ENCODE measurements at places on chromosomes 16 and 17.

- DNase-seq: no peak
These were observed 14.4 kb downstream of the HSD17B2 start for GRCh38 chr16:82049484-82049883.

DNA sequence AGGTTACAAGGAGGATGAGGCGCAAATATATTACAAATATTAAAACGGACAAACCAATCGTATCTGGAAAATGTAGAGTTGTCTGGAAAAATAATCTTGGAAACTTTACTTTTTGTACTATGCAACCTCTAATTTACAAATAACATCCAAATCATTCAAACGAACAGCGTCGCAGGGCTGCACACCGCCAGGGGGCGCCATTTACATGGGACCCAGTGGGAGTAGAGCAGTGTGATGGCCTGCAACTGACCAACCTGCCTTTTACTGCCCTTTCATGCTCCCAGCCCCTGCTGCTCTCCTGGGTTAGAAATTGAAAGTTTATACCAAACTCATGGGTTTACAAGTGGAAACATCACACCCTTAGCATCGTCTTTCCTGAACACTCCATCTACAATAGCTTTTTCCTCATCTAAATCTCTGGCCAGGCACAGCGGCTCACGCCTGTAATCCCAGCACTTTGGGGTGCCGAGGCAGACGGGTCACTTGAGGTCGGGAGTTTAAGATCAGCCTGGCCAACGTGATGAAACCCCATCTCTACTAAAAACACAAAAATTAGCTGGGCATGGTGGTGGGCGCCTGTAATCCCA is 10.0 kb downstream of the PITPNC1 start:
- peak; percentile 65 for DNase-seq

DNA sequence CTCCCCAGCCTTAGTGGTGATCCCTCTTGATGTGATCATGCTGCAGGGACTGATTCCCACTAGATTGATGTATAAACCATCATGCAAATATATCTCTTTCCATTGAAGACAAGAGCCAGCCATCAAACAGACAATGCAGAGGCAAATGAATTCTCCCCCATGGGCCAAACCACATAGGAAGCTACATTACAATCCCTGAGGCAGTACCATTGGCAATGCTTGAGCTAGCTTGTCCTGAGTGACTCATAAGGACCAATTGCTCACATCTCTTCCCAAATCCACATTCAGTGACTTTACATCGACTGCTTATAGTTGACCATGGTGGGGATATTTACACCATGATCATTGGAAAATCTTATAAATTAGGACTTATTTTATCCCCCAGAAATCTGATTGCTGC is 242.2 kb downstream of the SHISA9 start:
- no peak for DNase-seq

- no peak for DNase-seq
These were observed 107.1 kb downstream of the SNX29 start for GRCh38 chr16:12083631-12084030.

DNA sequence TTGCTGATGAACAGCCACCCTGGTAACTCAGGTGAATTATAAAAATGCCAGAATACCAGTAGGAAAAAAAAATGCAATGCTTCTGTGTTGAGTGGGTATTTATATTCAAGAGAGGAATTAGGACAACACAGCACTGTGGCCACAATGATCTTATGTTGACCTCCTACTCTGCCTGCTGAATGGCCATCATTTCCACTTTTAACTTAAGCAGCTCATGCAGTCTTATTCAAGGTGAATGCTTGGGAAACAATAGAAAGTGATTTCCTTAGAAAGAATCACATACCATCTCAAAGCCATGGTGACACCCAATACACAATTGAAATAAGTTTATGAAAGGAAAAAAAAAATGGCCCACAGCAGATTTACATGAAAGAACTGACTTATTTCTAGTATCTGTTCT is 224.0 kb downstream of the CDH8 start:
- no peak for DNase-seq

DNA sequence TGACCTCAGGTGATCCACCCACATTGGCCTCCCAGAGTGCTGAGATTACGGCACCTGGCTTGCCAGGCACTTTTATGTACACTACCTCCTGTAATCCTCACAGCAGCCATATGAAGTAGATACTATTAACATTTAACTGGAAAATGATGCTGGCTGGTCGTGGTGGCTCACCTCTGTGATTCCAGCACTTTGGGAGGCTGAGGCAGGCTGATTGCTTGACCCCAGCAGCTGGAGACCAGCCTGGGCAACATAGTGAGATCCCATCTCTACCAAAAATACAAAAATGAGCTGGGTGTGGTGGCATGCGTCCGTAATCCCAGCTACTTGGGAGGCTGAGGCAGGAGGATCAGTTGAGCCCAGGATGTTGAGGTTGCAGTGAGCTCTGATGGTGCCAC is 2.0 kb upstream of the MAPK3 start:
- no peak for DNase-seq

GRCh38 chr16:67845291-67846062 is 1.3 kb upstream of the NUTF2 start:
- no peak for DNase-seq

GRCh38 chr16:31127182-31127581 is 8.3 kb downstream of the PRSS8 start:
- DNase-seq: no peak

GRCh38 chr17:80382956-80383355 is 32.0 kb upstream of the ENDOV start:
- no peak for DNase-seq

DNA sequence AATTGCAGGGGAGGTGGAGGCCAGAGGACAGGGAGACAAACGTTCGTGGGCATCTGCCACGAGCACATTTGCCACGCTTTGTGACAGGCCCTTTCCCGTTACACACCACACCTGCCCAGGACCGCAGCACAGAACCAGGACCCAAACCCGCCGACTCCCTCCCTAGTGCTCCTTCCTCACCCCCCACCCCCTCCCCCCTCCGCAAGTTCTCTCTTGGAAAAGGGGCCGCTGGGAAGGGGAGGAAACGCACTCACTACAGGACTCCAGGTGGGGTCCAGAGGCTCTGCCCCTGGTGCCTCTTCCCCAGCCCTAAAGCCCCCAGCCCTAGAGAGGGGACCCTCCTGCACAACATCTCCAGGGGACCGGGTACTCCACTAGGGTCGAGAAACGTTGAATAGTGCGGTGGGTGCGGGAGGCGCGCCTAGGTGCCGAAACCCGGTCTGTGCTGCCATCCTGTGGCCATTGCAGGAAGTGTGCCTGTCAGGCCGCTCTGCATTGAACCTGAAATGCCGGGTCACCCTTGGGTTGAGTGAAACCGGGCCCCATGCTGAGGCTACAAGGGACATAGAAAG is 21.9 kb upstream of the EIF1 start:
- DNase-seq: peak; percentile 86

- no peak for DNase-seq
These were observed 718 bp downstream of the SAT2 start for GRCh38 chr17:7626956-7627249.

DNA sequence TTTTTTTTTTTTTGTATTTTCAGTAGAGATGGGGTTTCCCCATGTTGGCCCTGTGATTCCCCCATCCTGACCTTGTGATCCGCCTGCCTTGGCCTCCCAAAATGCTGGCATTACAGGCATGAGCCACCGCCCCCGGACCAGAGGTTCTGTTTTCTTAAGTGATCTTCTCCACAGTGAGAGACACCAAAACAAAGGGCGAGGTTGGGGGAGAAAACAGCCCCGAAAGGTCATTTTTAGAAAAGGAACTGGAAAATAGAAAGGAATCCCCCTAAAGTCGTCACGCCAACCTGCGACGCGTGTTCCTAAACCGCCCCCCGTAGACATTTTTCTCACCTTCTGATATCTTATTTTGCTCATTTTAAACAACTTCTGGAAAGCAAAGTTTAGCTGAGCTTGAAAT is 6.1 kb upstream of the AXIN2 start:
- DNase-seq: no peak

- DNase-seq: no peak
These were observed 17.5 kb upstream of the FBXO47 start for GRCh38 chr17:38984666-38985065.

DNA sequence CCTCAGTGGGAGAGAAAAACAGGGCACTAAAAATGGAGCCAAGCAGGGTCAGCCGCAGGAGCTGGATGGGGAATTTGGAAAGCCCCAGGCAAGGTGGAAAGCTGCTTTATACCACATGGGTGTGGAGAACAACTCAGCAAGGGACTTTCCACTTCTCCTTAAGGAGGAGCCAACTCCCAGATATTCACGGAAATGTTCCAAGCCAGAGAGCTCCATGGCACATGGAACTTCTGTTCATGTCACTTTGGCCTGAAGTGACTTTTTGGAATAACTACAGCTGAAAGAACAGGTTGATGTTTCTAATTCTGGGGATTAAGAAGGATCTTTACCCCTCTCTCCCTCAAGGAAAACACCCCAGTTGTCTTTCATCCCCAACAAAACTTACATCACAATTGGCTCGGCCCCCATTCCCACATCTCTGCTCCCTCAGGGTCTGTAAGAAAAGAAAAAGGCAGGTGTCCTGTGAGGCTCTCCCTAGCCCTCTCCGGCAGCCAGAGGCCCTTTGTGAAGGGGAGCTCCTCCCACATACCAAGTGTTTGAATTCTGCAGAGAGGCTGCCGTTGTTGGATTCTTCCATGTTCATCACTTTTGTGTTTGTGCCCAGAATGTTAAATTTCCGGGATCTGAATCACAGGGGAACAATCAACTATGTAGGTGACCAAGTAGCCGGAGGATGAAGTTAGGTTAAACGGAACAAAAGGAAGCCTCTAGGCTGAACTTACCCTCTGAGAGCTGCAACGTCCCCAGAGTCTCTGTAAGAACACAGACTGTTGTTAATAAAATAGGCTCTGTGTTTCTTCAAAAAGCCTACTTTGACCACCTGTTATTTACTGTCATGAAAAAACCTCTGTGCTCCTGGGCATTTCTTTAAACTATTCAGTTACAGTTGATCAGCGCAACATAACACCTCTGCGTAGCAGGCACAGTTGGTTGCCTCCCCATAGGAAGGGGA is 41.0 kb downstream of the STAT5A start:
- no peak for DNase-seq

DNA sequence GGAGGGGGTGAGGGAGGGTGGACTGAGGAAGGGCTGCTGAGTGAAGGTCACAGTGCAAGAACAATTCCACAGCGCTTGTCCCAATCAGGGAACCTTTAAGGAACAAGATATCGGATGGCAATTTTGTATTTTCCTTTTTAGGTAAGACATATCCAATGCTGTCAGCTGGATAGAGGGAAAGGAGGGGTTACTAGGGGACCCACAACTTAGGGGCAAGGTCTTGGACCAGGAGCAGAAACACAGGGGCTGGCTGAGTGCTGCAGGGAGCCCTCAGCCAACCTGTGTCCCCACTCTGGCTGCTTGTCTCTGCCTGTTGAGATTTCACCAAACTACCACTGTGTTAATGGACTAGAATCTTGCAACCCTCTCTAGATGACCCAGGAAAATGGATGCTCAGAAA is 47.6 kb downstream of the AKAP1 start:
- no peak for DNase-seq

- no peak for DNase-seq
These were observed 48.0 kb downstream of the RBFOX3 start for GRCh38 chr17:79562931-79563210.
